ENCODE measurements at places on chromosomes 2 and 18. TPM values are rescaled to one million over a fixed set of nuclear protein-coding genes. Genes with fewer than 3 reads are reported as not detected.
A peak's percentile ranks its signal among the peaks of the same experiment; 100 is the strongest.

CYP27A1 gene
- total RNA-seq = 21.9 TPM

NPPC gene
- total RNA-seq = 5.6 TPM

CHRNG gene
- not detected for total RNA-seq

ZFAND2B gene
- 45.9 TPM for total RNA-seq

PSTPIP2 gene
- 7.6 TPM for total RNA-seq

MOB1A gene
- total RNA-seq = 108 TPM

ST8SIA5 gene
- 0.33 TPM for total RNA-seq

RGPD3 gene
- 0.95 TPM for total RNA-seq

ACTG2 gene
- total RNA-seq = 5,728 TPM

FRZB gene
- 10.3 TPM for total RNA-seq

GNAL gene
- total RNA-seq = 13.2 TPM

- H3K4me1 ChIP-seq = no peaks in the 10 kb centered on the region
- H3K27ac ChIP-seq = no peak overlapping the region
- no peak overlapping the region for H3K4me3 ChIP-seq
- H3K27me3 ChIP-seq = no peaks in the 10 kb centered on the region
These were observed 35.7 kb downstream of the LYPD6 start for GRCh38 chr2:149365931-149366583.

- no peaks in the 10 kb centered on the region for H3K4me1 ChIP-seq
- H3K27ac ChIP-seq = no peak overlapping the region
- no peaks in the 10 kb centered on the region for H3K27me3 ChIP-seq
- DNase-seq = no peak
These were observed 21.7 kb downstream of the NCK2 start for GRCh38 chr2:105766300-105766866.

GRCh38 chr18:13793819-13794218 is 30.1 kb upstream of the MC5R start:
- DNase-seq = no peak
- H3K4me1 ChIP-seq = no peaks in the 10 kb centered on the region
- H3K27ac ChIP-seq = no peak overlapping the region
- H3K36me3 ChIP-seq = no peaks in the 10 kb centered on the region

GRCh38 chr2:164511738-164512137 is 109.5 kb downstream of the GRB14 start:
- no peak overlapping the region for H3K4me3 ChIP-seq
- no peak overlapping the region for H3K27ac ChIP-seq
- no peak for DNase-seq
- no peaks in the 10 kb centered on the region for H3K36me3 ChIP-seq

DNA sequence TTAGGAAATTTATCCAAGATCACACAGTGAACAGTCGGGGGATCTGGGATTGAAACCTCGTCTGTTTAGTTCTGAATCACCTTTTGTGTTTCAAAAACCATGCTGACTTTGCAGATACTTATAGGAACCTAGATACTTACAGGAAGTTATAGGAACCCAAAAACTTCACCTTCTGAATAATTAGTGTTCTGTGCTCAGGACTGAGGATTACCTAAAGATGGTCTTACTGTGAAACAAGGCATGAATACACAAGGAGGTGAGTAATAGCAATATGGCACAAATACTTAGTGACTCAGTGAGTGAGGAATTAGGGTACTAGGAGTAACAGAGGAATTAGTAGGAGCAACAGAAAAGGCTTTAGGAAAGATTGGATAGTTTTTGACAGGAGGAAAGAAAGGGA is 145.5 kb downstream of the LRATD1 start:
- no peak overlapping the region for H3K27ac ChIP-seq
- H3K36me3 ChIP-seq = no peaks in the 10 kb centered on the region

GRCh38 chr2:226760412-226761194 is 39.0 kb downstream of the IRS1 start:
- H3K4me1 ChIP-seq = no peaks in the 10 kb centered on the region
- H3K27ac ChIP-seq = no peak overlapping the region
- H3K27me3 ChIP-seq = no peaks in the 10 kb centered on the region
- no peak overlapping the region for H3K4me3 ChIP-seq
- H3K36me3 ChIP-seq = no peaks in the 10 kb centered on the region

DNA sequence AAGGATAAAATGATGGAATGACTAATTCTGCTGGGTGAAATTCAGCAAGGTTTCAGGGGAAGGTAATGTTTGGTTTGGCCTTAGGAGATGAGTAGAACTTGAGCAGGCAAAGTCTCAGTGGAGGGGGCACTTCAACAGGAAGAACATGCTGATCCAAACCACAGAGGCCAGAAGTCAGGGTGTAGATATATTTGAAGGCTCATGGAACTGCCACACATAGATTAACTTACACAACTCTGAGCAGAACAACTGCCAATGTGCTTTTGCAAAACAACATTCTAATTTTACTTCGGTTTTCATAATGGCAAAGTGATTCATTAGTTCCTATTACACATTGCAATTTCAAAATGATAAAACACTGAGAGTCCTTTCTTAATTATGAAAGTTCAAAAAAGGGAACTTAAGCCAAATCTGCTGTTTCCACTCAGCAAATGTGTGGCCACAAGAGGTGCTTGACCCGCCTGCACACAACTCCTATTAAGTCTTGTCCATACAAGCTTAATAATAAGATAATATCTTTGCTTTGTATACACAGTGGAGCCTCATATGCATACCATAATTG is 284.8 kb downstream of the MREG start:
- H3K36me3 ChIP-seq = no peaks in the 10 kb centered on the region
- no peak overlapping the region for H3K27ac ChIP-seq
- no peak overlapping the region for H3K4me3 ChIP-seq
- no peaks in the 10 kb centered on the region for H3K27me3 ChIP-seq
- DNase-seq = no peak

DNA sequence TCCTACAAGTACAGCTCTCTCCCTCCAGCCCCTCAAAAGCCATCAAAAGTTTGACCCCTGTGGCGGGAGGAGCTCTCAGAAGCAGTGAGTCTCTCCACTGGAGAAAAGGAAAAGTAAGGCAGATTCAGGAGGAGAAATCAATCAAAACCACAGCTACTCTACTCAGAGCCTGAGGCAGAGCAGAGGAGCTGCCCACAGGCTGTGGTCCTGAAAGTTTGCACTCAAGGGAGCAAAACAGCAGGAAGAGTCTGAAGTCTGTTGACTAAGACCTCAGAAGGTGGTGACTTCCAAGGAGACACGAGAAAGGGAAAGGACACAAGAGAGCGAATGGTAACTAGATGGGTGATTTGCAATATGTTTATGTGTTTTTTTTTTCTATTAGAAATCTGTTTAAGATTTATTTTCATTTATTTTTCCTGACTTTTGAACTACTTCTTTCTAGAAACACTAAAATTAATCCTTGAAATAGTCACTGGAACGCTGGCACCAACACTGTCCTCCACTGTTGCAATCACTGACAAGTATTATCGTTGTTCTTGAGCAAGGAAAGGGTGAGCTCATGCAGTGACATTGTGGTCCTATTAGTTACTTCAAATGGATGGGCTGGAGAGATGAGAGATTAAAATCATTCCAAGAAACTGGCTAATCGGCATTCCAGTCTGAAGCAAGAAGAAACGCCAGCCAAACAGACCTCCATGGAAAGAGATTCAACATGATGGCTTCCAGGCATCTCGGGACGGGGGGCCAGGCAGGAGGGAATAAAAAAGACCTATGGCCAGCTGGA is 35.8 kb downstream of the PID1 start:
- H3K4me1 ChIP-seq = peaks cover 2% of the 10 kb centered on the region
- no peak overlapping the region for H3K4me3 ChIP-seq
- peak overlapping the region; percentile 46 for H3K27ac ChIP-seq

- H3K27me3 ChIP-seq = no peaks in the 10 kb centered on the region
- no peaks in the 10 kb centered on the region for H3K36me3 ChIP-seq
- H3K4me1 ChIP-seq = no peaks in the 10 kb centered on the region
These were observed 49.0 kb downstream of the CDK15 start for GRCh38 chr2:201855356-201855755.

- no peaks in the 10 kb centered on the region for H3K36me3 ChIP-seq
- no peak overlapping the region for H3K4me3 ChIP-seq
- no peak for DNase-seq
- H3K27me3 ChIP-seq = no peaks in the 10 kb centered on the region
- H3K27ac ChIP-seq = no peak overlapping the region
These were observed 22.8 kb downstream of the GULP1 start for GRCh38 chr2:188314314-188315054.

DNA sequence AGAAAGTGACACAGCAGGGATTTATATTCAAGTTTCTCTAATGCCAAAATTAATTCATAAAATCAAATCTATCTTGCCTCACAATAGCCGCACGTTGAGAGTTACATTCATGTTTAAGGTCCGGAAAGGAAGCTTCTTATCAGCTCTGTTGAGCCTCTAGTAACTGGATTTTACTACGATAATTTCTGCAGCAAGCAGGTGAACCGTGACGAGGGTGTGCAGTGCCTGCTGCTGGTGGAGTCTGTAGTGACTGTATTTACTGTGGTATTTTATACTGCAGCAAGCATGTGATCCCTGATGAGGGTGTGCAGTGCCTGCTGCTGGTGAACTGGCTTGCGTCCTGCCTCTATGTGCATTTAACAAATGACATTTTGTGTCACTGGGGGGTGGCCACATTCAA is 120.0 kb downstream of the SNTG2 start:
- no peak for DNase-seq
- H3K4me3 ChIP-seq = no peak overlapping the region
- H3K27me3 ChIP-seq = no peaks in the 10 kb centered on the region
- no peak overlapping the region for H3K27ac ChIP-seq

DNA sequence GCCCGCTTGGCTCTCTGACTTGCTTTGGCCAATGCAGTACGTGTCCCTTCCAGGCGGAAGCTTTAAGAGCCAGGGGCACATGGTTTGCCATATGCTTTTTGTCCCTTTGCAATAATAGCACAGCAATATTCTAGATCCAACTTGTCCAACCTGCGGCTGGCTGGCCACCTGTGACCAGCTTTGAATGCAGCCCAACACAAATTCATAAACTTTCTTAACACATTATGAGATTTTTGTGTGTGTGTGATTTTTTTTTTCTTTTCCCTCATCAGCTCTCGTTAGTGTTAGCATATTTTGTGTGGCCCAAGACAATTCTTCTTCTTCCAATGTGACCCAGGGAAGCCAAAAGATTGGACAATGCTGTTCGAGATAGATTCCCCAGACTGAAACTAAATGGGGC is 119.3 kb upstream of the SIX3 start:
- no peak overlapping the region for H3K27ac ChIP-seq
- no peaks in the 10 kb centered on the region for H3K4me1 ChIP-seq
- DNase-seq = no peak
- no peaks in the 10 kb centered on the region for H3K27me3 ChIP-seq
- H3K36me3 ChIP-seq = no peaks in the 10 kb centered on the region

GRCh38 chr2:219286436-219287115 is 7.4 kb downstream of the DNAJB2 start:
- H3K36me3 ChIP-seq = peaks cover 44% of the 10 kb centered on the region
- peak overlapping the region; percentile 40 for H3K27ac ChIP-seq
- H3K4me3 ChIP-seq = no peak overlapping the region
- H3K4me1 ChIP-seq = peaks cover 15% of the 10 kb centered on the region

DNA sequence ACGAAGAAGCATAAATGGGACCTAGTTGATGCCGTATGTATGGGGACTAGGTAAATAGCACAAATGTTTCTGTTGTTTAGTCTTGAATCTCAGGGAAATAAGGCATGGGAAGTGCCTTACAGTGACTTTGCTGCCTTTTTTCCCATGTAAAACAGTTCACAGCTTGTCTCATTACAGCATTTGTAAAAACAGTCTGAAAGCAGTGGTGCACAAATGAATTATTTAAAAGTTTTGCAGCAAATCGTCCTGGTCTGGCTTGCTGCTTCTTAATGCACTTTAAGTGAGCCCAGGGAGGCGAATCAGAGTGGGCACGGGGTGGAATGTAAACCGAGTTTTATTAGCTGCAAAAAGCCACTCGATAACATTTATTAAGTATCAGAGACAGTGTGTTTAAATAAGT is 302.0 kb upstream of the ETAA1 start:
- DNase-seq = no peak

GRCh38 chr2:138335036-138335435 is 166.5 kb upstream of the SPOPL start:
- no peak for DNase-seq
- peaks cover 9% of the 10 kb centered on the region for H3K4me1 ChIP-seq
- H3K27ac ChIP-seq = no peak overlapping the region
- H3K4me3 ChIP-seq = no peak overlapping the region

GRCh38 chr2:149860276-149860921 is 272.8 kb upstream of the MMADHC start:
- no peaks in the 10 kb centered on the region for H3K27me3 ChIP-seq
- H3K36me3 ChIP-seq = no peaks in the 10 kb centered on the region
- DNase-seq = peak; percentile 65
- no peak overlapping the region for H3K27ac ChIP-seq
- H3K4me1 ChIP-seq = peaks cover 6% of the 10 kb centered on the region

- no peaks in the 10 kb centered on the region for H3K4me1 ChIP-seq
- no peaks in the 10 kb centered on the region for H3K36me3 ChIP-seq
These were observed 99.8 kb downstream of the DIS3L2 start for GRCh38 chr2:232061265-232061664.

DNA sequence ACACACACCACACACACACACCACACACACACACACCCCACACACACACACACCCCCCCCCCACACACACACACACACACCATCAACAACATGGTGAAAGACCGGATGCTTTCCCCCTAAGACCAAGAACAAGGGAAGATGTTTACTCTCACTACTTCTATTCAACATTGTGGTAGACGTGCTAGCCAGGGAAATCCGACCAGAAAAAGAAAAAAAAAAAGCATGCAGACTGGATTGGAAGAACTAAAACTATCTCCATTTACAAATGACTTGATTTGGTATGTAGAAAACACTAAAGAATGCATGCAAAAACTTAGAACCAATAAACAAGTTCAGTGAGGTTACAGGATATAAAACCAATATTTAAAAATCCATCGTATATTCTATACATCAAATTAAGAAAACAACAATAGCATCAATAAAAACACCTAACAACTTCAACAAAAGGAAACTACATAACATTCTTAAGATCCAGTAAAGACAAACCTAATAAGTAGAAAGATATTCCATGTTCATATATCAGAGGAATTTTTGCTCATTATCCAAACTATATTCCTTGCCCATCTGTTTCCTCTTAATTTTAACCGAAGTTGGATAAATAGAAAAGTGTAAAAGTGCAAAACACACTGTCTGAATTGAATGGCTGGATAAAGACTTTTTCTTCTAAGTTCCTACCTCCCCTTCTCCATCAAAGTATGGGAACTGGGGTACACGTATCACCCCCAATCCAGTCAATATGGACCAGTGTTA is 51.5 kb upstream of the RNU4ATAC start:
- no peak for DNase-seq
- H3K27me3 ChIP-seq = no peaks in the 10 kb centered on the region
- no peaks in the 10 kb centered on the region for H3K36me3 ChIP-seq
- H3K4me3 ChIP-seq = no peak overlapping the region
- no peak overlapping the region for H3K27ac ChIP-seq
- H3K4me1 ChIP-seq = peaks cover 66% of the 10 kb centered on the region

GRCh38 chr2:196565106-196565765 is 74.3 kb upstream of the CCDC150 start:
- no peak overlapping the region for H3K27ac ChIP-seq
- H3K4me3 ChIP-seq = no peak overlapping the region
- peaks cover 3% of the 10 kb centered on the region for H3K27me3 ChIP-seq
- H3K4me1 ChIP-seq = peaks cover 8% of the 10 kb centered on the region

GRCh38 chr2:224723586-224724217 is 7.5 kb upstream of the CCDC195 start:
- H3K27me3 ChIP-seq = no peaks in the 10 kb centered on the region
- no peak for DNase-seq
- H3K36me3 ChIP-seq = no peaks in the 10 kb centered on the region
- H3K4me3 ChIP-seq = no peak overlapping the region
- no peak overlapping the region for H3K27ac ChIP-seq

All from sigmoid colon (tissue), 7 donors.